ENCODE measurements at places on chromosomes 1 and 21.

GRCh38 chr21:33231526-33231925 is 1.8 kb downstream of the IFNAR2 start:
- DNase-seq, result peak; percentile 15

DNA sequence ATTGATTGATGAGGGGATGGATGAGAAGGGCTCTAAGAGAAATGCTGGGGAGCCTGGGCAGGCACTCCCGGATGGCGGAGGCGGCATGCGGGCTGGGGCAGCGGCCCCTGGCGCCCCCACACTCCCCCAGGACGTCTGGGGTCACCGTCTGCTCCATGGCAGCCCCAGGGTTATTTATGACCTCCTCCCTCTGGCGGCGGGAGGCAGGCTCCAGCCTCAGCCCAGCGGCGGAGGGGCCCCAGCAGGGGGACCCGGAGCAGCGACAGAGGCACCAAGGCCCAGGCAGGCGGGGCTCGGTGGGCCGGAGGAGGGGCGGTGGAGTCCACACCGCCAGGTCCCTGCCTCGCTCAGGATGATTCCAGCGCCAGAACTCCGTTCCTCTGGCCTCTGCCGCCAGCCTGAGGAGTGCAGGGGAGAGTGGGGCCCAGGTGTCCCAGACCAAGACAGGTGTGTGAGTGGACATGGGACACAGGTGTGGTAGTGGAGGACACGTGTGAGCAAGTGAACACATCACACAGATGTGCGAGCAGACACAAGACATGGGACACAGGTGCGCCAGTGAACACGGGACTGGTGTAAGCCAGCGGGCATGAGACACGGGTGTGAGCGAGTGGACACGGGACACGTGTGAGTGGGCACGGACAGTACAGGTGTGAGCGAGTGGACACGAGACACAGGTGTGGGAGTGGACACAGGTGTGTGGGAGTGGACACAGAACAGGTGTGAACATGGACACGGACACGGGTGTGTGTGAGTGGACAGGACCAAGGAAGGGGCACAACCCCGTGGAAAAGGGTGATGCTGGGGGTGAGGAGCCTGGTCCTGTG is 2.5 kb upstream of the SAMD11 start:
- DNase-seq, result no peak

- DNase-seq, result no peak
These were observed 13.1 kb downstream of the NR5A2 start for GRCh38 chr1:200040481-200041138.

DNA sequence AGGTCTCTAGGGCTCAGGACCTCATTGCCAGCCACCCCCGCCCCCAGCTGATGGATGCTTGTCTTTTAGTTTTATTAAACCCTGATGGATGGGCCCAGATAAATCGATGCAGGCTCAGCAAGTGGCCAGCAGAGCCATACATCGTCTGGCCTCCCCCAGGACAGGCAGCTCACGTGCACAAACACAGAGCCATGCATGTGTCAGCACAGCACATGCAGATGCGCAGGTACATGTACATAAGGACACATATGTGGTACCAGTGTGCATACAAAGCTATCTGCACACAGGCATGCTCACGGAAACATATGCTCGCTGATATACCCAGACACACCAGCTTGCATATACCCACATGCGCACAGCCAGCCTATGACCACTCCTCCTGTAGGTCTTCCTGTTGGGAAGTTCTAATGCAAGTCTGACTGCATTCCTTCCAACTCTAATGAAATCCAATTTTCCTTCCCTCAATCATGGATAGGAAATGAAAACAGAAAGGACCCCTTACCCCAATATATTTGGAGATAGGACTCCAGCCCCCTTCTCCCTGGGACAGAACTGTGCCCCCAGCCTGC is 897 bp downstream of the COL16A1 start:
- no peak for DNase-seq

GRCh38 chr1:214303141-214303930 is 22.4 kb downstream of the SMYD2 start:
- no peak for DNase-seq

GRCh38 chr1:109910963-109911798 is 532 bp downstream of the CSF1 start:
- peak; percentile 25 for DNase-seq

DNA sequence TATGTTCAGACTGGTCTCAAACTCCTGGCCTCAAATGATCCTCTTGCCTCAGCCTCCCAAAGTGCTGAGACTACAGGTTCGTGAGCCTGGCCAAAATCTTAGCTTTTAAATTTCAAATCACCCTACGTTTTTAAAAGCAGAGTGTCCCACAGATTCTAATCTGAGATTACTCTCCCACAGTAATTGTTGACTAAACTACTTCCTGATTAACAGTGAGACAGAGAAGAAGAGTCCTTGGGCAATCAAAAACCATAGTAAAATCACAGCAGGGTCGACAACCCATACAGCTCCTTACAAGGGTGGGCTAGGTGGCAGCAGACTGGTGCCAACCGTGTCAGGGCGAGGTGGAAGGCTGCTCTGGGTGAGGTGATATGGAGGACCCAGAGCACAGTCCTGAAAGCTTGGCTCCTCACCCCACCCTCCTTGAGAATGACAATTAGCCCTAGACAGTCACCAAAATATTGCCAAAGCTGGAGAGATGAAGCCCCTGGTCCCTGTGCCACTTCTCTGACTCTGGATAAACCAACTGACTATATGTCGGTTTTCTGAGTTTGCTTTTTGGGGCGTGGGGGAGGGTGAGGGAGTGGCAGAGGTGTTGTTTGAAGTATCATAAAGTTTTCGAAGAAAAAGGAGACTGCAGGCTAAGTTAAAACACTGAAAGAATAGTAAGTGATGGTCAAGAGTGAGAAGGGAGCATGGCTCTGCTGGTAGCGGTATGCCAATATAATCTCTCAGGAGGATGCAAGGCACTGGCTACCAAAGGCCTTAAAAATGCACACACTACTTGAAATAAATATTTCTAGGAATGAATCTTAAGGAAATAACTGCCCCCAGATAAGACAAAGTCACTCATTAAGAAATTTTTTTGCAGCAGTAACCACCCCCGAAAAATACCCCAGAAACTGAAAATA is 86.8 kb downstream of the SLC45A1 start:
- no peak for DNase-seq

DNA sequence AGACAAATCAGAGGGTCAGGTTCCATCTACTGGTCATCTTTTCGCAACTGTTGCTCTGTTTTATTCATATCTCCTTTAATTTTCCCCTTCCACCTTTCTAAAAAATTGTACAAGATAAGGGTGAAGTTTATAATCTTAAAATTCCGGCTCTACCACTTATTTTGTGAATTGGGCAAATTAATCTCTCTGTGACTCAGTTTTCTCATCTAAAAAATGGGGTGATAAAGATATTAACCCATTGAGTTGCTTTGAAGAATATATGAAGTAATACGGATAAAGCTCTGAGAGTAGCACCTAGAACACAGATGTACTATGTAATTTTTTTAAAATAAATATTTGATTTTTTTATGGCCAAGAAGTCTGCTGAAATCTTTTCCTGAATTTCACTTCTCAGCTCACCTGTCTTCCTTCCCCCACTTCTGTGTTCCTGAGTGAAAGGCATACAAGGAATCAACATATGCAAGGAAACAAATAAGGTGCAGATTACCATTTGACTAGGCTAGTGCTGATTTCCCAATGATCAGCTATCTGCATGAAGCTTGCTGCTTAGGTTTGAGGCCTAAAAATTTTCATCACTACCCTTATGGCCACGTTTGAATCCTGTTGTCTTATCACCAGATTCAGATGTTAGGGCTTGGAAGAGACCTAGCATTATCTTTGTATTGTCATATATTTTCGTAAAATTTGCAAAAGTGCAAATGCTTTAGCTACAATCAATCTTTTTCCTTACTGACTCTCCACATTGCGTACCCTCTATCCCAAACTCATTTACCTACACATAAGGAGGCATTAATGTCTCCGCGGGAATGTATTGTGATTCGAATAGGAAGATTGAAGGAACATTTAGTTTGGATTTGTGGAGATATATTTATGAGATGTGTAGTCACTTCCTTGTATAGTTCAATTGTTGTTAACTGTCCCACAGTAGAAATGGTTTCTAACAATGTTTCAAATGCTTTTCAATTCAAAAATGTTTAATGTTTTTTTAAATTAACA is 718.3 kb upstream of the PTBP2 start:
- no peak for DNase-seq

DNA sequence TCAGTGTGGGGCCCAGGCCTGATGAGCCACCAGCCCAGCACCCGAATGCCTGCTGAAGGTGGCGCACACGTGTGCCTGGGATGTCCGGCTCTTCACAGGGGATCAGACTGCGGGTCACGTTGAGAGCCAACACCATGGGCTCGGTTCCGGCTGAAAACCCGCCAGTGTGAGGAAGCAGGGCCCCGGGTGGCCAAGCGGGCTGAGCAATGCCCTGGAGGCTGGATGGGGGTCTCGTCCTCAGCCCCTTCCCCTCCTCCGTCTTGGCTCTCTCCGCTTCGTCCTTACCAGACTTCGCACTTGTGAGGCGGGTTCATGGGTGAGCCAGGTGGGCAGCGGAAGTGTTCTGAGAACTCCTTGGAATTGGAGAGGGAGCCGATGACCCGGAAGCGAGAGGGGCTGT is 43.0 kb upstream of the EIF4G3 start:
- DNase-seq, result no peak

- no peak for DNase-seq
These were observed 85.7 kb upstream of the ABCD3 start for GRCh38 chr1:94332516-94332915.
